Stimulated activated CD8-positive, alpha-beta memory T cell treated with anti-CD3 and anti-CD28 coated beads, Interleukin-15, amount 100 ng/mL, for 48 hours (primary cell): ENCODE measurements at places on chromosomes 1 and 21.

DNA sequence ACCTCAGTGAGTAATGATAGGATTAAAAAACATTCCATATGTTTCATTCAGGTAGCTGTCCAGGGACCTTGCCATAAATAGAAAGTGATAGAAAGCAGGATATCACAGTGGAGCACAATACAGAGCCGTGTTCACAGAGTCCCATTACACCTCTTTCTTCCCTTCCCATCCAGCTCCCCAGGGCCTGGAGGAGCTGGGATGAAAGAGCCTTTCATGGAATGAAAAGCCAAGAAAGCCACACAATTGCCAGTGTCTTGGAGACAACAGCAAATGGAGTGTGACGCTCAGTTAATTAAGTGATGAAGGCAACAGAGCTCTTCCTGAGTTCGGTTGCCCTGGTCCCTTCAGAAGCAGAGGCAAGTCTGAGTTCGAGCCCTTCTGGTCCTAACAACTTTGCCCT, 387.3 kb upstream of the PLXNA2 start:
- no peak for DNase-seq

DNA sequence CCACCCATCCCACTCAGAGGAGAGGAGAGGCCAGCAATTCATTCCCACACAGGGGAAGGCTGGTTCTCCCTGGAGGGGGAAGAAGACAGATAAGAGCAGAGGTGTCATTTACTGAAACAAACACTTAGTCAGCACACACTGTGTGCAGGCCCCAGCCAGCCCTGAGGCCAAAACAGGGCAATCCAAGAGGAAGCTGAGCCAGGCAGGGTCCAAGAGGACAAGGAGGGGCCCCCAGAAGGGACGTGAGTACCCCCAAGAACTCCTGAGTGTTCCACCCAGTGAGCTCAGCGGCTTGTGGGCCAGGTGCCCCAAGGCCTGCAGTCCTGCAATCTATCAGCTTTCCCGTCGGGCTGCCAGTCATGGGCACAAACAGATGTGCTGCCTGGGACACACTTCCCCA, 15.8 kb downstream of the ADGRB2 start:
- no peak for DNase-seq

- no peak for DNase-seq
Observed at GRCh38 chr21:15671188-15671587, 58.6 kb upstream of the USP25 start.

DNA sequence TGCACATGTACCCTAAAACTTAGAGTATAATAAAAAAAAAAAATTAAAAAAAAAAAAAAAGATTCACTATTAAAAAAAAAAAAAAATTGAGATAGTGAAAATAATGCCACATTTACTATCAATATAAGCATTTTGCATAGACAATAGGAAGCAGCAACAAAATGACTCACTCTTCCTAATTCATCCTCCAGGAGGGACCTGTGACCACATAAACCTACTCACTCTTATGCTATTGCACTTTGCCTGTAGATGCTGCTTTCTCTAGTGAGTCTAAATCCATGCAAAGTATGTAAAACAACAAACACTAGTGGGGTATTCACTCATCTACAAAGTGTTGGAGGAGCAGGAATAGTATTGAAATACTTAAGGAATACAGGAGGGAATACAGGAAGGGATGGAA, 2.9 kb downstream of the OR10J5 start:
- DNase-seq = no peak

DNA sequence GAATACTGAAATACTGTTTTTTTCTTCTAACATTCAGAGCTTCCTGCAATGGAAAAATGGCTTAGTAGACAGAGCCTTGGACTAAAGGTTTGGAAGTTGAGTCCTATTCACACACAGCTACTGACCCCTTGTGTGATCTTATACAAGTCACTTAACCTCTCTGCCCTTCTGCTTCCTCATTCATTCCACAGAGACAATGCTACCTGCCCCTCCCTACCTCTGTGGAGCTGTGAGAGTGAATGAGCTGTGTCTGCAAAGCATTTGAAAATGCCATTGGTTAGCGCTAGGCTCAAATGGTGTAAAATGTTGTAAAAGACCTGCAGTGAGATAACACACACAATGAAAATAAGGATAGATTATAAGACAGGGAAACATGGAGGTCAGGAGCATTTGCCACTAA, 214.4 kb downstream of the BARHL2 start:
- DNase-seq = no peak

- no peak for DNase-seq
Observed at GRCh38 chr1:165686121-165686970, 12.0 kb downstream of the ALDH9A1 start.

DNA sequence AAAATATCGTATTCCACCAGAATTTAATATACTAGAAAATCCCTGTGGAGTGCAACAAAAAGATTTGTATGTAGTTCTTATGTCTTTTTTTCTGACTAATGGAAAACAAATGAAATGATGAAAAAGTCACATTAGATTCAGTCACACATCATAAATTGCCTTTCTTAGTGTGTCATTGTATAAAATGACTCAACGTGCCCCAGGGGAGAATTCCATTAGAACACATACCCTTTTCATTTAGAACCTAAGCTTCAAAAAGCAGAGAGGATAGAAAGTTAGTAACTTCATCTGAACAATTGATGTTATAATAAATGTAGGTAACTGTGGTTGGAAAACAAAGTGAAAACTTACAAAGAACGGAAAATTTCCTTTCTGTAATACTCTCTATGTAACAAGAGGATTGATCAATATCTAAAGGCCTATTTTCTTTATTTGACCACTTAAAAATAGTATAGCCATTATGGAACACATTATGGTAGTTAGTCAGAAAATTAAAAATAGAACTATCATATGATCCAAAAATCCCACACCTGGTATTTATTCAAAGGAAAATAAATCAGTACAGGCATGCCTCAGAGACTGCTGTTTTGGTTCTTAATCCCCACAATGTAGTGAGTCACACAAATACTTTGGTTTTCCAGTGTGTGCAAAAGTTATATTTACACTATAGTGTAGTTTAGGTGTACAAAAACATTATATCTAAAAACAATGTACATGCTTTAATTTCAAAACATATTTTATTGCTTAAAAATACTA, 1016.1 kb downstream of the KCNT2 start:
- DNase-seq = no peak

DNA sequence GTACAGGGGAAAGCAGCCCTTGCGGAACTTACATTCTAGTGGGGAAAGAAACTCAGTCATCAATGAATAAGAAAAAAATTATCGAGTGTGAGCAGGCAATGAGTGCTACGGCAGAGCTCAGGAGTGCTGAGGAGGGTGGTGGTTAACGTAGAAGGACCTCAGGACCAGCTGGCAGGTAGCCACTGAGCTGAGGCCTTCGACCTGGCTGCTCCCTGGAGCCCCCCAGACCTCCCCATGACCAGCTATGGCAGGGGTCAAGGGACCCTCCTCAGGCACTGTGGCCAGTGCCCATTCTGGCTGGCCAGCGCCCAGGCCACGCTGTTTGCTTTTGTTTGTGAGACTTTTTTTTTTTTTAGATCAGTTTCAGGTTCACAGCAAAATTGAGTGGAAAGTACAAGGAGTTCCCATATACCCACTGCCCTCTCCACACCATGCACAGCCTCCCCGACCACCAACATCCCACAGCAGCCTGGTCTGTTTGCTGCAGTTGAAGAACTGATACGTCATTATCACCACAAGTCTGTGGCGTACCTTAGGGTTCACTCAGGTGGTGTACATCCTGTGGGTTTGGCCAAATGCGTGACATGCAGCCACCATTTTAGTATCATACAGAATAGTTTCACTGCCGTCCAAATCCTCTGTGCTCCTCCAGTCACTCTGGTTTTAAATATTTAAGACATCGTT, 11.8 kb upstream of the TTC22 start:
- DNase-seq = no peak

DNA sequence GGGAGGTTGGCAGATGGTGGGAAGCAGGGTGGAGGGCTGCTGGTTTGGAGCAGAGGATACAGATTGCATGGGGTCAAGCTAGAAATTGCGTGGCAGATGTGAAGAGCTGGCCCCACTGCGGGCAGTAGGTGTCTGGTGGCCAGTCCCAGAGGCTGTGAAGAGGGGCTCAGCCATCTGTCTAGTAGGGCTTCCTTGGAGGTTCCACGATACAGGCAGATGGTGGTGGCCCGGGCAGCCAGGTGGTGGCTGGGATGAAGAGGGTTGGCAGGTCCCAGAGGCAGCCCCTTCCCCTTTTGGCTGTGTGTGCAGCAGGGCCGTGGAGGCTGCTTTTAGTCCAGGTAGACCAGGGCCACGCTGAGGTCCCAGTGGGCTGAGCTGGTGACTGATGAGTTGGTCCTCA, 16.6 kb downstream of the PSEN2 start:
- no peak for DNase-seq
